ENCODE measurements at places on chromosomes 7 and 10. TPM values are rescaled to one million over a fixed set of nuclear protein-coding genes. Genes with fewer than 3 reads are reported as not detected.

DNA sequence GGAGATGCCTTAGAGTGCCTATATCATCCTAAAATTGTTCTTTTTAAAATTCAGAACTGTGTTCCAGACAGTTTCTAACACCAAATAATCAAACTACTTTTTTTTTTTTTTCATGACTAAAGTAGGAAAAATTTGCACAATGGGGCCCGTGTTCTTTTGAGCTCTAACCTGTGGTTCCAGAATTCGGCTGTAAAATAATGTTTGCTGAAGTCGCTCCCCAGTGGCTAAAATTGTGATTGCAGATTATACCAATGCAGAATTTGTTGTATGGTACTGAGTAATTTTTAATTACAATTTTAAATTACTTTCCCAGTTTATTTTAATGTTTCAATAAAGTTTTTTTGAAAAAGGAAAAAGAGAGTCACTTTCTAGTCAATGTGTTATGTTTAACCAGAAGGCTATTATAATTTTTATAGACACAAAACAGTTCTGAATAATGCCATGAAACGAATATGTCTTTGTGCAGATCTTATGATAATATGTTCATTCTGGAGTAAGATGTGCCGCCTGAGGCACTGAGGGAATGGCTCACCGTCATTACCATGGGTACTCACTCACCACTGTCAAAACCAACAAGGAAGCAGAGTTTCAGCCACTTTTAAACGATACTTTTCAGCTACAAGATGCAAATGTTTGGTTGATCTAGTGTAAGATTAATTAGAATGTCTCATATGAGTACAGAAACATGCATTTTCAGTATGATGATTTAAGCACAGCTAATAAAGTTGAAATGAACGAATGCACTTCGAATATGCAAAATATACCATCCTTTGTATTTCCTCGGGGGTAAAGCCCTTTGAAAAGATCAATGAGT, 173.6 kb downstream of the PRKCQ start:
- no peak for DNase-seq

GRCh38 chr7:156195276-156195675, 383.0 kb upstream of the SHH start:
- no peak for DNase-seq

- DNase-seq = no peak
Observed at GRCh38 chr7:28065308-28065707, 115.3 kb downstream of the JAZF1 start.

DNA sequence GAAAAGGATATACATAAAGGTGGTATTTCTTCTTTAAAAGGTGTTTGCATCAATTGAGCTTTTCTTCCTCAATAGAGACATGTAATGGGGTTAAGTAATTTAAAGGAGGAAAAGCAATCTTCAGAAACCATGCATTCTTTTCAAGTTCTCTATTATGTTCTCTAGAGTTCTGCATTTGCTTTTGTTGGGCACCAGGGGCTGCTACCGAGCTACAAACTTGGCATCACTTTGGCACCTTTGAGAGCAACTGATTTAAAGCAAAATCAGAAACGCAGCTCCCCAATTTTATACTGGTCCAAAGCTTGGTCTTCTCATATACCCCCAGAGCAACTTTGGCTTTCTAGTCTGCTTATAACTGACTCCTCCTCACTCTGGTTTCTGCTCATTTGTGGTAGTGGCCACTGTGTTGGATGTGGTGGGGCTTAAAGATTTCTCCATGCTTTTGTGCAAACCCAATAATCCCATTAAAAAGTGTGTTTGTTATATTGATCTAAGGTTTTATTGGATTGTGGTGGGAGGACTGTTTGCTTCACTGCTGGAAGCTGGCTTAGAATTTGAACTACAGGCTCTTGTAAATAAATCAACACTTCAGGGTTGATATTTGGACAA, 712.1 kb downstream of the PHTF2 start:
- DNase-seq = no peak

DNA sequence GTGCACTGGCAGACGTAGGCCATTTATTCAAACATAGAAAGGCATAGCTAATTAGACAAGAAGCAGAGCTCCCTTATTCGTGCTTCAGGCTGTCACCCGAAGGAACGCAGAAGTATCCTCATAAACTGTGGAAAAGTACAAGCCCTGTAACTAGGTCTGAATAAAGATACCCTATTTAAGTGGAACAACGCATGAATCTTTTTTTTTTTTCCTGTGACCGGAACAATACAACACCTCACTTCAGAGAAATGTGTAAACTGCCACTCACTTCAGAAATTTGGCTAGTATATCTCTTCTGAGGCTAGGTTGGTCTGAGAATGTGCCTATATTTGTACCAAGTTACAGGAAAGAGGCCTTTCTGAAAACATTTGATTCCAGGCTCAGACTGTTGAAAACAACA, 8.0 kb upstream of the CSTF2T start:
- no peak for DNase-seq

GNGT1 gene
- not detected for polyA plus RNA-seq

C7orf33 gene
- polyA plus RNA-seq = not detected

Data from left renal pelvis (tissue), 4 donors.